ENCODE measurements at places on chromosomes 2 and 18.

DNA sequence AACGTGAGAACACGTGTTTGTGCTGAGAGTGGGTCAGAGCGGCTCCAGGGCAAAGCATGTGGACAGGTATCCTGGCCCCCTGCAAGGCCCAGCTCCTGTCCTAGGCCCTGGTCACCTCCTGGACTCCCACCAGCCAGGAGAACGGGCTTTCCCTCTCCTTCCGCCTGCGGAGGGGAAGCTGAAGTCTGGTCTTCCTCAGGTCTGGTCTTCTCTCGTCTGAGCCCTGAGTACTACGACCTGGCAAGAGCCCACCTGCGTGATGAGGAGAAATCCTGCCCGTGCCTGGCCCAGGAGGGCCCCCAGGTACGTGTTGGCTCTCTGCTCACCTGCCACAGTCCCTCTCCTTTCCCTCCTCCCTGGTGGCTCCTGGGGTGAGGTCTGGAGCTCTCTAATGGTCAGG, 963 bp downstream of the GNLY start:
- no peak for DNase-seq

GRCh38 chr2:21372654-21373053, 248.9 kb downstream of the TDRD15 start:
- no peak for DNase-seq

DNA sequence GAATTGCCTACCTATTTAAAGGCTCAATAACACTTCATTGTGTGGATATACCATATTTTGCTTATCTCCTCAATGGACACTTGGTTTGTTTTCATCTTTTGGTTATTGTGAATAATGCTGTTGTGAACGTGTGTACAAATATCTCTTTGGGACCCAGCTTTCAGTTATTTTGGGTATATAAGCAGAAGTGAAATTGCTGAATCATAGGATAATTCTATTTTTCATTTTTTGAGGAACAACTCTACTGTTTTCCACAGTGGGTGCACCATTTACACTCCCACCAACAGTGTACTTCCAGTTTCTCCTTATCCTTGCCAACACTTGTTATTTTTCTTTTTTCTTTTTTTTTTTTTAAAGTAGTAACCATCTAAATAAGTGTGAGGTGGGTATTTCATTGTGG, 29.0 kb downstream of the PTPN4 start:
- no peak for DNase-seq

DNA sequence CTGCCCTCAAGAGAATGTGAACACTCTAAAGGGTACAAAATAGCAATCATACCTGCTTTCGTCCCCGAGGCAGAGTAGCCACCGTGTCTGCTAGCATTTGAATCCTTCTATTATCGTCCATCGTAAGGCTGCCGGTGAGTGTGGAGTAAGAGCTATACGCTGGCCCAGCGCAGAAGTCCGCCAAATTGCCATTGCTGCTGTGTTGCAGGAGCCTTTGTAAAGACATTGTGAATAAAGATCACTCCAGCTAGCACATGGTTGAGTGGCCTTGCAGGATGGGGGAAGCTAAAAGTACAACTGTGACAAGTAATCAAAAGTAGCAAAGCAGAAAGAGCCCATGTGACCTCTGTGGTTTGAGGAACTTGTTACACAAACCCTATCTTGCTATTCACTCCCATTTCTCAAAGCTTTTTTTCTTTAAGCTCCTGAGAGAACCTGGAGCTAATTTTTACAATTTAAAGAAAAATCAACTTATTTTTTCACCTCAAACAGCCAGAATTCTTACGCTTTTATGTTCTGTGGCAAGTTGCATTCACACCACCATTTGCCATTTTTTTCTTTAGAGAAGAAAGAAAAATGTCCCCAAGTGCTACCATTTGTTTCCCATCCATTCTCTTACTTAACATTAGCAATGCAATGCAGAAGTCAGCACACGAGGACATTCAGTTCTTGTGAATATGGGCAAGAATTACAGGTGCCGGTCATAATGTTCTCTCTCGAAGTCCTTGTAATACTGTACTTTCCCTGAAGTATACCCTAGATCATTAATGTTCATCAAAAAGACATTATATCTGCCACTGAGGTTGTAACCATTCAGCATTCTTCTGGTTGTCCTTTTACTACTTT, at the start of gene CYTIP:
CYTIP (minus strand) TSS at position 295 of the 846 bp plus-strand sequence; CDS start at position 226, 69 bp downstream.
- DNase-seq = no peak

DNA sequence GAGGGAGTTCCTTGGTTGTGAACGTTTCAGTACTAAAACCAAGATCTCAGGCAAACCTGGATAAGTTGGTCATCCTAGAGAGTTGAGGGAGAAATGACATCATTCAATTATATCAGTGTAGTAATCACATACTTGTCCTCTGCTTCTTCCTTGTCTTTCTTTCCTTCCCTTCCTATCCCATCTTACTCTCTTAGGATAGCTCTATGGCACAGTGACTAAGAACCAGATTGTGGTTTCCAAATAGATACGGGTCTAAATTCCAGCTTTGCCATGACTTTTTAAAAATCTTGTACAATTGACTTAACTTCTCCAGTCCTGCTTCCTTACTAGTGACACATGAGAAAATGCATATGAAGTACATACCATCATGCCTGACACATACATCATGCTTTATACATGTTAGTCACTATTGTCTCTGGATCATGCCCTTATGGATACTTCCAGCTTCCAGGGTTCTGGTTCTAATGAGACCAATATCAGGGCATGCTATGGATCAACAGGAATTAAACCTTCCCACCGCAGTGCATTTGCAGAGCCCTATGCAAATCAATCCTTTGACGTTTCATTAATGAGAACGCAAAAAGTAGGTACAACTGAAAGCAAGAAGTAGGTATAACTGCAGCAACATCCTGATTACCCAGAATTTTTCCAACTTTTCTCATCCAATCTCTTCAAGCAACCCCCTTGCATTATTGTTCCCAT, 168.0 kb upstream of the KLF7 start:
- no peak for DNase-seq

GRCh38 chr18:22544626-22545025, 126.9 kb upstream of the CTAGE1 start:
- DNase-seq = no peak

GRCh38 chr2:83826577-83826976, 632.5 kb downstream of the SUCLG1 start:
- no peak for DNase-seq

DNA sequence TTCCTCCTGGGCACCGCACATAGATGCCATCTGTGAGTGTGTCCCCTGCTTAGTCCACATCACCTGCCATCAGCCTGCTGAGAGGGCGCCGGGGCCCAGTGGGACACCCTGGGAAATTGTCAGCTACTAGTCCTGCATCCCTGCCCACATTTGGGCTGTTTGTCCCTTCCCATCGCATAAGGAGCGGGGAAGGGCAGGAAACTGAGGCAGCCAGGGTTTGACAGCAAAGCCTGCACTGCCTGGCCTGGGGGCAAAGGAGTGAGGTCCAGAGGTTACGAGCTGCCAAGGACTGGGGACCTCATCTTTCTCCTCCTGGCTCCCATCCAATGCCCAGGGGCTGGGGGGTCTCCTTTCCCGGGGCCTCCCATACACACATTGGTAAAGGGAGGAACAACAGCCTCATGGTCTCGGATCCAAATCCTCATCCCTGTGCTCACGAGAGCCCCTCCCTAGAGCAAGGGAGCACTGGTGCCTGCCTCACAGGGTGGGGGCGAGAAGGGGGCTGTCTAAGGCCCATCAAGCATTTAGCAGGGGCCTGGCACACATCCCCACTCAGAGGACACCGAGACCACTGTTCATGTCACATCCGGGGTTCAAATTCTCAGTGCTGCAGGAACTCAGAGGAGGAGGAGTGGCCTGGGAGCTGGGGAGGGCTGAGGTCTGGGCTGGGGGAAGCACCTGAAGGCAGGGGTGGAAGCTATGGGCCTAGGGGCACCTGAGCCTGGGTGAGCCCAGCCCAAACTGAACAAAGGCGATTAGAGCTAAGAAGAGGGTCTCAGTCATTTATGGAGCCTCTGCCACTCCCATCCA, 113.8 kb downstream of the SMAD7 start:
- no peak for DNase-seq

- DNase-seq = no peak
These were observed 1.9 kb downstream of the CLK1 start for GRCh38 chr2:200862532-200863000.

Measured in stimulated activated CD8-positive, alpha-beta memory T cell treated with anti-CD3 and anti-CD28 coated beads, Interleukin-15, amount 100 ng/mL, for 24 hours (primary cell).